Stimulated activated CD8-positive, alpha-beta memory T cell treated with anti-CD3 and anti-CD28 coated beads, Interleukin-12 subunit alpha, Interleukin-12 subunit beta, amount 100 ng/mL, for 4 hours (primary cell): ENCODE measurements at places on chromosomes 1 and 21.

DNA sequence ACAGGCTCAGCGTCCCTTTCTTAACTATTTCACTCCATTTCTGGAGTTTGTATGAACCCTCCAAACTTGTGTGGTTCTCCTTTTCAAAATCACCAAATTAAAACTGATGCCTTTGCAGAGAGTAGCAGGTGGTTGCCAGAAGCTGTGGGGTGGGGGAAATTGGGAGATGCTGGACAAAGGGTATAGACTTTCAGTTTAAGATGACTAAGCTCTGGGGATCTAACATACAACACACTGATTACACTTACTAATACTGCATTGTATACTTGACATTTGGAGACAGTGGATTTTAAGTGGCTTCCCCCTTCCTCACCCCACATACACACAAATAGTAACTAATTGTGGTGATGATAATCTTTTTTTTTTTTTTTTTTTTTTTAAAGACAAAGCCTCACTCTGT lies 11.1 kb upstream of the SCYL3 start:
- no peak for DNase-seq

DNA sequence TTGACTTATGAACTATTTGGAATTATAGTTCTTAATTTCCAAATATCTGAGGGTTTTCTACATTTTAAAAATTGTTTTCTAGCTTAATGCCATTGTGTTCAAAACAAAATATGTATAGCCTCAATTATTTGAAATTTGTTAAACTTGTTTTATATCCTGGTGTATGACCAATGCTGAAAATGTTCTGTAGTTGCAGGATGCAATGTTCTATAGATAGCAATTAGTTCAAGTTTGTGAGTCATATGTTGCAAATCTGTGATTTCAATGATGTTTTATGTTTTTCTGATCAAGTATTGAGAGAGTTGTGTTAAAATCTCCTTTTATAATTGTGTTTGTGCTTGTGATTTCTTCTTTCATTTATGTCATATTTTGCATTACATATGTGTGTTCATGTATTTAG lies 517.5 kb downstream of the ADGRL2 start:
- no peak for DNase-seq

DNA sequence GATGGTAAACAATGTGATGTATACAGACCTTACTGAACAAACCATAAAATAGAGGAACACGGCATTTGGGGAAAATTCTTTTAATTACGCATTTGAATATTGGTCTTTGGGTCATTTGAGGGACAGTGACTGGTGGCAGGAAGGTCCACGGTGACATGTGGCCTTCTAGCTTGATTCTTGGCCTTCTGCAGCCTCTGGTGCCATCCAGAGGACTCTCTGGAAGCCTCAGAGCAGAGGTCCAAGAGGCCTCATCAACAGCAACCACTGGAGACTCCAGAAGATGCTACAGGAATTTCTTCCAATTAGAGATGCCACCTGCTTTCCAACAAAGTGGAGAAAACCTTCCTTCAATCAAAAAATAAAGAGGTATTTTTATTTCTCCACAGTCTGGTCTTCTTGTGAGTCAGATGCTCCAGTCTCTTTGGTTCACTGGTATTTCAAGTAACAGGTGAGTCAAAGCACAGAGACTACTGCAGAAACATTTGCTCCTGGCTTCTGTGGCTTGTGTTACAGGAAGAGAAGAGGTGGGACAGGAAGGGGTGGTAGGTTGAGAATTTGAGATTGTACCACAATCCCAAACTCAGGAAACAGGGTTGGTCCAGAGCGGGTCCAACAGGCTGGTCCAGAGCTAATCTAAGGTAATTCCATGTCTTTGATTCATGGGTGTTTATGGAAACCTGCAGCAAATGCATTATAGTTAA lies 2.7 kb upstream of the F5 start:
- DNase-seq: no peak

DNA sequence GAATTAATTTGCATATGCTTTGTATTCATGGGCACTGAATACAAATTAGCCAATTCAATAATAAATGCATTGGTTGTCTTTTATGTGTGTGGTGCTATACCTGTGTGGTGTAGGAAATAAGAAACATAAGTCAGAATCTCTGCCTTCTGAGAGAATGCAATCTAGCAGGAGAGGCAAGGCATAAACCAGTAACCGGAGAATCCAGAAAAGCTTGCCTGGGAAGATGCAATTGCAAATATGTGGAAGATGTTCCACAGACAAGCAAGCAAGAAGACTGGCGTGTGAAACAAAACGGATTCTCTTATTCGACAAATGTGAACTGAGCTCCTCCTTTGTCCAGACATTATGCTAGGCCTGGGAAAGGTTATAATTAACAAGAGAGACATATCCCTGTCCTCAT lies 134.3 kb downstream of the NR5A2 start:
- DNase-seq: no peak

DNA sequence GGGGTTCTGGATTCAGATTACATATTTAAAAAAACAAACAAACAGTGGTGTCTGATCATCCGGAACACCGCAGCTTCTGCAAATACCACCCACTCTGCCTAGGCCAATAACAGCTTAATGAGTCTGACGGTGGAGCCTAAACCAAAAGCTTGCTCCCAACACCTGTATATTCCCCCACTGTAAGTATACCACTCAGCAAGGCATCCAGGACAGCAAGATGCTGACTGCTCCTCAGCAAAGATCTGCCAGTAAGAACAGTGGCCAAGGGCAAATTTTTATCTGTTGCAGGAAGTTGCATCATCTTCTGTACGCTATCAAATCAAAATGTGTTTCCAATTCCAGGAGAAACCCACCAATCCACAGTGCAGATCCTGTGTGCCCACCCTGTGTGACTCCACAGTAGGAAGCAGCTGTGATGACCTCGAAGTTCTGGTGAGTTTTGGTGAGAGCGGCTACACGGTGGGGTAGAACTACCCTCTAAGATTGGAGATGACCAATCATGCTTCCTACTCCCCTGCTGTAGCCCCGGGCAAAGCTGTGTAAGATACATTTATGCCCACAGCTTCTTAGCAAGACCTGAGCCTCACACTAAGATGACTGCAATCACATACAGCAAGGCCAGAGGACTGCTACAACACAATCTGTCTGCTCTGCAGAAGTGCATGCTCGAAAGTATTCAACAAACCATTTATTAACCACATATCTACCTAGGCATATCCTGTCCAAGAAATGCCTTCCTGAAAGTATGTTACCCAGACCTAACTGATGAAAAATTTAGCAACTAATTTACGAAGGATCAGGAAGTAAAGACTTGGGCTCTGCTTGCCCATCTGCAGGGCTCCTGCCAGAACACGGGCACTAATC lies 30.5 kb downstream of the SIPA1L2 start:
- no peak for DNase-seq

GRCh38 chr1:60359431-60359830 lies 285.9 kb upstream of the C1orf87 start:
- DNase-seq: no peak

- DNase-seq: no peak
These were observed 79.4 kb upstream of the ACTL8 start for GRCh38 chr1:17675744-17676143.

- no peak for DNase-seq
These were observed 44.6 kb downstream of the RHBG start for GRCh38 chr1:156413391-156414246.

GRCh38 chr21:25080661-25081060 lies 526.6 kb downstream of the MRPL39 start:
- DNase-seq: no peak

DNA sequence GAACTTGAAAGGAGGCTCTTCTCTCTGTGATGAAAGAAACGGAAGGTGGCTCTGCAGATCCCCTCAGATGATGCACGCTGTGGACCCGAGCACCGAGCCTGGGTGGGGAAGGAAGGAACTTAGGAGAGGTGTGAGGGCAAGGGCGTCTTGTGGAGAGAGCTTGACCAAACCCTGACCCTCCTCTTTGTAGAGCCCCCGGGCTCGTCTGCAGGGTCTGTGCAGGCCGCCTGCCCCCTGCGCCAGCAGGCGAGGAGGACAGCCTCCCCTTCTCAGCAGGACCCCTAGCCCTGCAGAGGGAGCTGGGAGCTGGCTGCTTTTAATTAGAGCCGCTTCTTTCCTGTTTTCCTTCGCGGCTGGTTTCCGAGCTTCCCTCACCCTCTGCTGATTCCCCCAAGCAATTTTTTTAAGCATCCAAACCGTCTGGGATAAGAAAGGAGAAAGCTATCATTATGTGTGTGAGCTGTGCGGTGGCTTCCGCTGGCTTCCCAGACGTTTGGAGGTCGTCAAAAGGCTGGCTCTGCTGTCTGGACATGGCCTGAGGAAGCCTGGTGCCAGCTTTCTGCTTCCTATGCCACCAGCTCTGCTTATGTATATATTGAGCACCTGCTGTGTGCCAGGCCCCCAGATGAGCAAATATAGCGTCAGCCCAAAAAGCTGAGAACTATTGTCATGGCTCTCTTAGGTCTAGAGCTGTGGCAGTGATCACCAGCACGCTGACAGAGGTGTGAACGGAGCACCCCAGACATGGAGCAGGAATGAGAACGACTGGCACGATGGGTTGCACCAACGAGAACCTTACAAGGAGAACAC lies 160.2 kb upstream of the IRF2BP2 start:
- no peak for DNase-seq

DNA sequence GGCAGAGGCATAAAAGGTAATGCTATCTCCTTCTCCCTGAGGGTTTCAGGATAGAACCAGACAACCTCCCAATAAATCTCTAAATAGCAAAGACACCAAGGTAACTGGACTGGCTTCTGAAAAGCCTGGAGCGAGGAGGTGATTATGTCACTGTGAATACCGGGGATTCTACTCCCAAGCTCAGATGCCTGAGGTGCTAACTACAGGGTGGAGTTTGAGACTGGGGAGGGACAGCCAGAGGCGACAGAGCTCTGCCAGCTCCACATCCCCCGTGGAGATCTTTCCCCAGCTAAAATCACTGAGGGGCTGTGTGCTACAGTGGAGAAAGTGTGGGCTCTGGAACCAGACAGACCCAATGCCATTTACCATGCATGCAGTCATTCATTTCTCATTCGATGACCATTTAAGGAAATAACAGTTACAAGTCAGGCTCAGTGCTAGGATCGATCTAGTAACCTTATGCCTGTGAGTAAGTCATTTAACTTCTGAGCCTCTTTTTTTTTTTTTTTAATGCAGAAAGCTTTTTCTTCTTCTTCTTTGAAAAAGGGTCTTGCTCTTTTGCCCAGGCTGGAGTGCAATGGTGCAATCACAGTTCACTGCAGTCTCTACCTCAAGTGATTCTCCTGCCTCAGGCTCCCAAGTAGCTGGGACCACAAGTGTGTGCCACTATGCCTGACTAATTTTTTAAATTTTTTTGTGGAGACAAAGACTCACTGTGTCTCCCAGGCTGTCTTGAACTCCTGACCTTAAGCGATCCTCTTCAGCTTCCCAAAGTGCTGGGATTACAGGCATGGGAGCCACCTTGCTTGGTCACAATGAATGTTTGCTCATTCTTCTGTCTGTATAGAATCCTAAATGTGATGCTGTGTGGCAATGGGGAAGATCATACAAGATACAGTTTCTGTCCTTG lies 8.1 kb upstream of the SLC45A3 start:
- no peak for DNase-seq

DNA sequence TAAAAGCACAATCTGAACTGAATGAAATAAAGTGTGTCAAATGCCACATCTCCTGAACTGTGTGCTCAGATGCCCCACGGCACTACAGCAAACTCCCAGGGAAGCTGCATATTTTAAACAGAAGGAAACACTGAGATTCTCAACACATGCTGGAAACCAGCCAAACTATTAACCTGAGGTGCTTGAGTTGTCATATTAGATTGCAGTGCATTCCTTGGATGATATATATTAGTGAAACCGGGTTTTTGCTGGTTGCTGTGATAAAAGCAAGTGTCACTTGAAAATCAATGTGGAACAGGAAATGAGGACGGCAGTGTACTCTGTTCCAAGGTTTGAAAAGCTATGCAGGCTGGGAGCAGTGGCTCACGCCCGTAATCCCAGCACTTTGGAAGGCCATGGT lies 8.7 kb downstream of the SYNJ1 start:
- no peak for DNase-seq

GRCh38 chr1:76018045-76018444 lies 56.5 kb upstream of the ST6GALNAC3 start:
- no peak for DNase-seq

DNA sequence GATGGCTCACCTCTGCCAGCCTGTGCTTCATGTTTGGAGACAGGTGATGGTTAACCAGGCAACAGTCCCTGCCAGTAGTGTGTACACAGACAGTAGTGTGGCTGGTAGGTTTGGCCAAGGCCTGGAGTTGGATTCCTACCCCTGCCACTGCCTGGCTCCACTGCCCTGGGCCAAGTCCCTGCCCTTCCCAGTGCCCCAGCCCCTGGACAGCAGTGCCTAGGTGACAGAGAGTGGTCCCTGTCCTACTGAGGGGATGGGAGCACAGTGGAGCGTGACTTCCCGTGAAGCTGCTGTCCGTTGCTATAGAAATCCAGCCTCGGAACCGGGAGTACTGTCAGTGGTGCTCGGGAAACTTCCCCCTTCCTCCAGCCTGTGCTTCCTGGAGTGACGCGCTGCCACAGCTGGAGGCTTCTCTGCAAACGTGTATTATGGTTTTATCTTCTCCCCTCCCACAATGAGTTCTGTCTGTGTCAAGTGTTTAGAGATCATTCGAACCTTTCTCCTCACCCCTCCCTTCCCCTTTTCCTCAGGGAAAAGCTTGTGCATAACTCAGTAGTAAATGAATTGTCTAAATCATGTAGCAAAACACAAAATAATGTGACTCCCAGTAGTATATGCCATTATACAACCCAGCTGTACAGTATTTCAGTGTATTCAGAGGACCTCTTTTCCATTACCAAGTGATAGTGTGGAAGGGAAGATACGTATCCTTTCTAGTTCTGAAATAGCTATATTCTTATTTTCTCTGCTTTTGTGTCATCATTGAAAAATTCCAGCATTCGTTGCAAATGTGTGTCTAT lies 73.4 kb downstream of the GALNT2 start:
- no peak for DNase-seq

DNA sequence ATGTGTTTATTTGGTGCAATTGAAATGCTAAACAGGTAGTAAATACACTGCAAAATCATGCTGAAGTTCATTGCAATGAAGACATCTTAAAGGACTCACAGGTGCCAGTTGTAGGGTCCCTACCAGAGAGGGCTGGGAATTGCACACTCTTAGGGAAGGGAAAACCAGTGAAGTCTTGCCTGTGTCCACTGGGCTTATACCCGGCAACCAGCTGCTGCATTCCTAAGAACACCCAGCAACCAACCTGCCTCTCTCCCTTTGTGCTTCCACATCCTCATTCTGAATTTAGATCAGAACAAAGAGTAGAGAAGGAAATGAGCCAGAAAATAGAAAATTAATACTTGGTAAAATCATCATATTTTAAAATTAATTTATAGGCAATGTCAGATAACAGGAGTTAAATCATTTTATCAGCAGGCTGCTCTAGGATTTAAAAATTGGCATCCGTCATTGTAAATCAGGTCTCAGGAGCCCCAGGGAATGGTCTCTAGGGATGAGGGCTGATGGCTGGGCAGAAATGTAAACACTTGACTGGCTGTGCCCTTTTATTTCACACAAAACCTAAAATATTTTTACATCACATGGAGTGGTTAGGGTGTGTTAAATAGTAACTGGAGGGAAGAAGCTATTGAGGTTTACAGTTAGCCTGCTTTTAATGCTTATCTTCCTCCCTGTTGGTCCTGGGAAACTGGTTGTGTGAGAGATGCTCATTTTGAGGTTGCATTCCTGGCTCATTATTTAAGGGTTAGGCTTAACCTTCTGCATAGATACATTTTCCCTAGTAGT lies 31.3 kb downstream of the PTGFRN start:
- DNase-seq: no peak
